Stimulated activated CD8-positive, alpha-beta memory T cell treated with anti-CD3 and anti-CD28 coated beads, Interleukin-2, amount 100 ng/mL, for 1 hour (primary cell): ENCODE measurements at places on chromosomes 7 and 10.

DNA sequence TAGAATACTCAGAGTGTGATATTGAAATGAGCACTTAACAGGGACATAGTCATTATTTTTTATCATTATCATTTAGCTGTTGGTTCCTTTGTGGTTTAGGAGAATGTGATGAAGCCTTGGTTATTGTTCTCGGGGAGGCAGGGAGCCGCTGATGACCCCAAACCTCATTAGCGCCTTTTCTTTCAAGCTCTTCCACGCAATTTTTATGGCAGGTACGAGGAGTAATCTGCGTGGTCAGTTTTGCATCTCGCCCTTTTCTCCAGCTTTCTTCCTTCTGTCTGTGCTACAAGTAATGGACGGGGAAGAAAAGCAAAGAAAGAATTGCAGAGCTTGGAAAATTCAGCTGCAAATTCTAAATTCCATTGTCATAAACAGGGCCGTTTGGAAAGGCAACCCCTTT, 338.4 kb downstream of the GLRX3 start:
- DNase-seq: no peak

- no peak for DNase-seq
These were observed 81.2 kb downstream of the ANKRD7 start for GRCh38 chr7:118305671-118306070.

GRCh38 chr7:70539617-70540016, 592.3 kb upstream of the GALNT17 start:
- DNase-seq: no peak

DNA sequence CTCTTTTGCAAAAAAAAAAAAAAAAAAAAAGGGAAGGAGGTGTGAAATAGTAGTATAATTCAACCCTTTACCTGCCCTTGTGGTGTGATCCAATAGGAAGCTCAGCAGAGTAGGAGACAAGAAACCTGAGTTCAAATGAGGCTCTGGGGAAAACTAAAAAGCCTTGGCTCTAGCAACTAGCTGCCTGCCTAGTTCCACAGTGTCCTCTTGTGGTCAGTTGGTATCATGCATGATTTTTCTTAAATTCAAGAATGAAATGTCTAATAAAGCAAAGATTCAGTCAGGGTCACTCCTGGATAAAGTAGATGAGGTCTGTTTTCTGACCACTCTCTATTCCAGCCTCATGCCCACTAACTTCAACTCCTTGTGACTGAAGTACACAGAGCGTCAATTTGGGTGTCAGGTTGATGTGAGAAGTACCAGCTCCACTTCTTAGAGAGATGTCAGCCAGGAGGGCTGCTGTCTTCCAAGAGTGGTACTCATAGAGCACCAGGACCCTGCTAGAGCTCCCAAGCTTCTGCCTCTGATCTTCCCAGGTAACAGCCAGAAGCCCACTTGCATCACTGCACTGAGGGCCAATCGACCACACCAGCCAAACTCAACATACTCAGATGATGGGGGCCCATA, 10.5 kb downstream of the LSM5 start:
- no peak for DNase-seq

DNA sequence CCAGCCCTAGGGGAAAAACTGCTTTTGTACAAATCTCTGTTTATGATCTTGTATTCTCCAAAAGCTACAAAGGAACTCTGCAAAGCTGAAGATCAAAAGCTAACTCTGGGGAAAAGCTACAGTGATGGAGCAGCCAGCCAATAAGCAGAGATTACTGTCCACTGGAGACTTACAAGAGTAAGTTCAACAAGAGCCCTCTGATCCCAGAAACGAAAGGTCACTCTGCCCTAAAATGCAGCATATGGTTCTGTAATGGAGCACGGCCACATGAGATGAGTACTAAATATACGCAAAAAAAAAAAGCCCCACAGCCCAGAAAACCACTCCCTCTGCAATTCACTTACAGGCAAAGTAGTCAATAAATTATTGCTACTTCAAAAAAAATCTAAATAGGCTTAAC, 60.1 kb downstream of the ERCC6 start:
- no peak for DNase-seq

- no peak for DNase-seq
These were observed 876.2 kb downstream of the GRID1 start for GRCh38 chr10:85490431-85490830.

- no peak for DNase-seq
These were observed 133.8 kb upstream of the HDAC9 start for GRCh38 chr7:18361756-18362155.

GRCh38 chr7:90955641-90956207, 308.5 kb upstream of the FZD1 start:
- no peak for DNase-seq
